ENCODE measurements at places on chromosomes 2 and 18.

DNA sequence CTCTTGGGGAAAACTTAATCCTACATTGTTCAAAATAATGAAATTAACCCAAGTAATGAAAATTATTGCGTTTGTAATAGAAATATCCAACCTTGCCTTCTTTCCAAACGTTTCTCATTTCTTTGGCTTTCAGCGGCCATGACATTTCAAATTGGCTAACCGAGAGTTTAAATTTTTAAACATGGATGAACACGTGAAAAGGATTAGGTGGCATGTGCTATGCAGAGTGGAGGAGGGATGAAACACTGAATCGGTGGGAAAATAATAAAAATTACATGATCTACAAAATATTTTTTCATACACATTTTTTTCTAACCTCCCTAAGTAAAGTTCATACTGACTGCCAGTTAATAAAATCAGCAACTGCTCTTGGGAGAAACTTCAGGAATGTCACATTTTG, 728.4 kb upstream of the PKDCC start:
- no peak for DNase-seq

DNA sequence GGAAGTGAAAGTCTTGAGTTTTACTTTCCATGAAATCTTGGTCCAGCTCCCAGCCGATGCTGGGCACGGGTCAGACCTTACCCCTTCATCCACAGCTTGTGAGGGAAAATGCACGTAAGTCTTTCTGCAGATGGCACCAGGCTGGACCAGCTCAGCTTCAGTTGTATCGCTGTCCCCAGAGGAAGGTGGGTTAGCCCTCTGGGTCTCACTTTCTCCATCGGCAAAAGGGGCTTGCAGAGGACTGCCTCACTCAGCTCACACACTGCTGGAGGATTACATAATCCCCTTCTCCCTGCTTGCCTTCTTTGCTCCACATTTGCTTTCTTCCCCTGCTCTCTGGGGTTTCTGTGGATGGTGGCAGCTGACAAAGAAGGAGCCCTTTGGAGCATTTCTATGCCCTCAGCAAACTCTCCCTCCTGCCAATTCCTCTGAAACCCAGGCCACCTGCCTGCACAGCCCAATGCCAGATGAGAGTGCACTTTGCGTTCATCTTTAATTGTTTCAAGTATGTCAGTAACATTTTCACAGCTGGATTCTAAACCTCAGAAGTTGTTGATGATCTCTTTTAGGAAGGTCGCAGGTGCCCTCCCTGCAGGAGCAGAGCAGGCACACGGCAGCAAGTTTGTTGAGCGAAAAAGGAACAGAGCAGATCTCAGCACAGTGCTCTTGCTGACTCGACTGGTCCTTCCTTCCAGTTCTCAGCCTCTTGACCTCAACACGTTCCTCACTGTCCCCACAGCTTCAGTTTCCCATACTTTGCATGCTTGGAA, 155.6 kb upstream of the GLI2 start:
- DNase-seq, result no peak

- peak; percentile 67 for DNase-seq
Measured at GRCh38 chr2:58046585-58047372, at the start of gene VRK2. TSS of gene VRK2 (plus strand) at chr2:58046806. CDS start at chr2:58048832, 2,026 bp downstream.

DNA sequence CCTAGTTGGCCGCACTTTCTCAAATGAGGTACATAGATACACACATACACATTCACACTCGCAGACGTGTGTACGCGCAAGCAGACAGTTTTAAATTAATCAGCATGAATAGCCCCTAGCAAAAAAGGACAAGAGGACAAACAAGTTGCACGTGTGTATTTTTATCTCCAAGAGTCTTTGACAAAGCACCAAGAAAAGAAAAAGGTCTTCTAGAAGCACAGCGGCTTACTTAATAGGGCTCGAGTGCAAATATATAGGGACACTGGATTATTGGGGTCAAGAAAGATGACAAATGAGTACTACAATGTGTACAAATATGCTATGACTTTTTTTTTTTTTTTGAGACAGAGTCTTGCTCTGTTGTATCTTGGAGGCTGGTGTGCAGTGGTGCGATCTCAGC, 1.7 kb upstream of the BCL2 start:
- no peak for DNase-seq

- no peak for DNase-seq
Measured at GRCh38 chr2:73494031-73494430, 108.4 kb downstream of the ALMS1 start.

DNA sequence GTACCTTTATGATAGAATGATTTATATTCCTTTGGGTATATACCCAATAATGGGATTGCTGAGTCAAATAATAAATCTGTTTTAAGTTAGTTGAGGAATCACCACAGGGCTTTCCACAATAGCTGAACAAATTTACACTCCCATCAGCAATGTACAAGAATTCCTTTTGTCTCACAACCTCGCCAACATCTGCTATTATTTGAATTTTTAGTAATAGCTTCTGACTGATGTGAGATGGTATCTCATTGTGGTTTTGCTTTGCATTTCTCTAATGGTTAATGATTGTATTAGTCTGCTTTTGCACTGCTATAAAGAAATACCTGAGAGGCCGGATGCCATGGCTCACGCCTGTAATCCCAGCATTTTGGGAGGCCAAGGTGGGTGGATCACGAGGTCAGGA, 1387.6 kb upstream of the ACVR2A start:
- DNase-seq, result no peak

DNA sequence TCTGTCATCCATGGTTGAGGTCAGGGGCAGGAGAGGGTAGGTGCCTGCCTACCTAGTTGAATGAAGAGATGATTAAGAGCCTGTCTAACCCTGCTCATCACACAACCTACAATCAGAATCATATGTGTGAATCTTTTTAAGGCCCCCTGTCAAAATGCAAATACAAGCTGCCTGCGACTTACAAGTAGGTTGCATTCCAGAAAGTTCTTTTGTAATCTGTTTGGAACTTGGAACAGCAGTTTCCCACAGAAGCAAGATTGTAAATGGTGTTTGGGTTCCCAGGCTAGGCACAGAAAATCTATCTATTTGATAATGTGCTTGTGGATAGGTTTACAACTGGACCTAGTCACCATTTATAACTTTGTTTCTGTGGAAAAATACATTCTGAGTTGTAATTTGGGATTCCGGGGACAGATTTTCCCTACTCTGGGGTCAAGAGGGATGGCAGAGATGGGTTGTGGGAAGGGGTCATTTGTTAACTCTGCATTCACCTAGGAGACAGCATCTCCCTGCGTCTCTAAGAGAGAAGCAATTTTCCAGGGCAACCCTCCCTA, 4.4 kb downstream of the LIPG start:
- no peak for DNase-seq

GRCh38 chr2:38095996-38096861, 20.3 kb upstream of the CYP1B1 start:
- no peak for DNase-seq
